ENCODE measurements at places on chromosomes 1 and 21.

DNA sequence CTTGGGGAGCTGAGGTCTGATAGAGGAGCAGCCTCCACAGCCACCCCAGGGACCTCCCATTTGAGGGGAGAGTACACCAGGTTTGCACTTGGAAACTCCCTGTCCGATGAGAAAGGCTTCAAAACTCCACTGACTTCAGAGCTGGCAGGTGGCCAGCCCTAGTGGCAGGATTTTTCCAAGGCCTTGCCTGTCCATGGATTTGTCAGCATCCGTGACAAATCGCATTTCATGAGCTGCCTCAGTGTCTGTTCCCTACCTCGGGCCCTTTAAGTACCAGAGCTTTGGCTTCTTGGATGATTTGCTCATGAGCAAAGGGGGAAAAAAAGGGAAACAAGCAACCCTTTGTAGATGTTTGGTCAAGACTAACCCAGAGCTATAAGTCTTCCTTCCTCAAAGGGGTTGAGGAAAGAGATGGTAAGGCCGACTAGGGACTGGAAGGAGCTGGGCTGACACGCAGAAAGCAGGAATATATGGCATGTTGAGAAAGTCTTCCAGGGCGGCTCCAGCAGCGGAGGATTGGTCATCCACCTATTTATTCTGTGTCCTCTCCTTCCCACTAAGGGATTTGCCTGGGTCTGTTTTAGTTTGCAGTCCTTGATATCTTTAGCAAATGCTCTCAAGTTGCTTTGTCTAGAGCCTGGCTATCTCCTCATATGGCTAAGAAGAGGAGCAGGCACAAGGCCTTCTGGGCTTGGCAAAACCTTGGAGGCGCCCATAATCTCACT is 2.7 kb upstream of the HSPG2 start:
- peak; percentile 86 for DNase-seq

GRCh38 chr1:1332774-1333480 is 1.8 kb downstream of the TAS1R3 start:
- no peak for DNase-seq

- DNase-seq = no peak
These were observed 4.6 kb downstream of the BECN2 start for GRCh38 chr1:241962153-241962552.

- DNase-seq = no peak
These were observed 40.6 kb upstream of the HHAT start for GRCh38 chr1:210288116-210288515.

DNA sequence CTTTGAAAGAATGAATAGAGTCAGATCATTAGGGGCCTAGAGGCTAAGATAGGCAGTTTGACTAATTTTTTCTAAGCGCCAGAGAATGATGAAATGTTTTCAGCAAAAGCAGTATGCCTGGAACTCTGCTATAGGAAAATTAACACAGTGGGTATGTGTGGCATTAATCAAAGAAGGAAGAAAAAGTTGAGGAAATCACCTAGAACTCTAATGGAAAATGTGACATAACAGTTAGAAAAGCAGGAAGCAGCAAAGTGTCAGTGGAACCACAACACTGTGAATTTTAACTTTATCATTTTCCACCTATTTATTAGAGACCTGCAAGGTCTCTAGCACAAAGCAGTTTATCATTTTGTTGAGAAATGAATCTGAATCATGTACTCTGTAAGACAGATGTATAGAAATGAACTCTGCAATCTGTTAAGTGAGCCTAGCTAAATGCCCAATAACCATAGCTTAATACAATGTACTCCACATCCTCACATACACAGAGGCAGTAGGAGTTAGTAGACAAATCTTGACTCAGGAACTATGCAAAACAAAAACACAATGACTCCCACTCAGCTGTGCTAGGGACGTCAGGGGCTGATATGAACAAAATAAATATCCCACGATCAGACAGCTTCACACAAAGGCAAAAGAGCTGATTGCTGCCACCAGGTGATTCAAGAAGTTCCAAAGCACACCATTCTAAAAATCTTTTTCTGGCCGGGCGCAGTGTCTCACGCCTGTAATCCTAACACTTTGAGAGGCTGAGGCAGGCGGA is 500.7 kb upstream of the NFIA start:
- no peak for DNase-seq

- peak; percentile 83 for DNase-seq
These were observed 94.6 kb downstream of the STUM start for GRCh38 chr1:226643177-226643576.

DNA sequence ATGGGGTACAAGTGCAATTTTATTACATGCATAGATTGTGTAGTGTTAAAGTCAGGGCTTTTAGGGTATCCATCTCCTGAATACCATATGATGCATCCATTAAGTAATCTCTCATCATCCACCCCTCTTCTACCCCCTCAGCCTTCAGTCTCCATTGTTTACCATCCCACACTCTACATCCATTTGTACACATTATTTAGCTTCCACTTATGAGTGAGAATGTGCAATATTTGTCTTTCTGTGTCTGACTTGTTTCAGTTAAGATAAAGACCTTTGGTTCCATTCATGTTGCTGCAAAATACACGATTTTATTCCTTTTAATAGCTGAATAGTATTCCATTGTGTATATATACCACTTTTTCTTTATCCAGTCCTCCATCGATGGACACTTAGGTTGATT is 222.5 kb upstream of the USP24 start:
- no peak for DNase-seq

DNA sequence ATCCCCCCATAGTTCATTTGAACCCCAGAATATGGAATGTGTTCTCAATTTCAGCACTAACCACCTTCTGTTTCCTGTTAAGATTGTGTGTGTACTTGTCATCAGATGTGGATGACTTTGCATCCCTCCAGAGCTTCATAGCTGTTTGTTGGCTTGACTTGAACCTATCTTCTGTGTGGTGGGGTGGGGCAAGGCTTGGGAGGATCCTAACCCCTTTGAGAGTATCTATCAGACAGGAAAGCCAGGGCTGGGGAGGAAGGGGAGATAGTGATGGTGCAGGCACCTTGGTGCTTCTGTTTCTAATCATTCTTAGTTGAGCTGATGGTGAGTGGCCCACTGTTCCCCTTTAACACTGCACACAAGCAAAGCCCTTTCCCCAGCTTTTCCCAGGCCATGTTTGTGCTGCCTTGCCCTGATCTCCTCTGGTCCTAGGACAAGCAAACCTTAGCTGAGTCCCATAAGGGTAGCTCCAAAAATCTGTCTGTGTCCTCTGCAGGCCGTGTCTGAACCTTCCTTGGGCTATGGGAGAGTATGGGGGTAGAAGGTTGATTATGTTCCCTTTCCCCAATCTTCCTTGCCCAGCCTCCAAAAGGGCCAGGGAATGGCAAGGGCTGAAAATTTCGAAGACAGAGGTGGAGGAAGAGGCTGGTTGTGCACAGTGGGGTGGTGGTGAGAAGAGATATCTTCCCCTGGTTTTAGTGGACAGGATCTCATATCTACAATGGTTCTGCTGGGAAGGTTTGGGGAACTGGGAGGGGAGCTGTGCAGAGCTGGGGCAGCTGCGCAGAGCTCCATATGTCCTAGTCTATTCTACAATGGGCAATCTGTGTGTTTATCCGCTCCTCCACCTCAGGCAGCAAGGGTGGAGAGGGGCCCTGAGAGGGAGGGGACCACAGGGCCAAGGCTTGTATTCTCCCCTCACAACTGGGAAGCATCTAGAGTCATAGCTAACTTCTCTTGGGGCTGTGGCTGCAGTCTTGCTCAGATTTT is 1.4 kb downstream of the NHLH1 start:
- DNase-seq = no peak

DNA sequence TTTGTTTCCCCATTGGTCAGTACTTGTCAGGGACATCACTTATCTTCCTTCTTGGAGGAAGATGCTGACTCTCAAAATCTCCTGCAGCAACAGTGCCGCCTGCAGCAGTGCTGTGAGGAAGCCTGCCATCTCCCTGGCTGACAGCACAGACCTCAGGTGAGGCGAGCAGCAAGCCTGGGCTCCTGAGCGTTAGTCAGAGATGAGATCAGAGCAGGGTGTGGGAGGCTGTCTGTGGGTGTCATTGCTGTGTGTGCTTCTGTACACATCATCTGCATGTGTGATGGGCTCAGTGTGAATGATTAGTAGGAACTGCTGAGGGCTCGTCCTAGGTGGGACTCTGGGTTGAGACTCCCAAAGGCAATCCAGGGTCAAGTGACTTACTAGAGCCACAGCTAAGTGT is 6.1 kb downstream of the STRIP1 start:
- DNase-seq = no peak

- DNase-seq = peak; percentile 71
These were observed 1.6 kb downstream of the DRAXIN start for GRCh38 chr1:11693024-11693590.

GRCh38 chr1:107363154-107363553 is 222.3 kb downstream of the NTNG1 start:
- DNase-seq = no peak

DNA sequence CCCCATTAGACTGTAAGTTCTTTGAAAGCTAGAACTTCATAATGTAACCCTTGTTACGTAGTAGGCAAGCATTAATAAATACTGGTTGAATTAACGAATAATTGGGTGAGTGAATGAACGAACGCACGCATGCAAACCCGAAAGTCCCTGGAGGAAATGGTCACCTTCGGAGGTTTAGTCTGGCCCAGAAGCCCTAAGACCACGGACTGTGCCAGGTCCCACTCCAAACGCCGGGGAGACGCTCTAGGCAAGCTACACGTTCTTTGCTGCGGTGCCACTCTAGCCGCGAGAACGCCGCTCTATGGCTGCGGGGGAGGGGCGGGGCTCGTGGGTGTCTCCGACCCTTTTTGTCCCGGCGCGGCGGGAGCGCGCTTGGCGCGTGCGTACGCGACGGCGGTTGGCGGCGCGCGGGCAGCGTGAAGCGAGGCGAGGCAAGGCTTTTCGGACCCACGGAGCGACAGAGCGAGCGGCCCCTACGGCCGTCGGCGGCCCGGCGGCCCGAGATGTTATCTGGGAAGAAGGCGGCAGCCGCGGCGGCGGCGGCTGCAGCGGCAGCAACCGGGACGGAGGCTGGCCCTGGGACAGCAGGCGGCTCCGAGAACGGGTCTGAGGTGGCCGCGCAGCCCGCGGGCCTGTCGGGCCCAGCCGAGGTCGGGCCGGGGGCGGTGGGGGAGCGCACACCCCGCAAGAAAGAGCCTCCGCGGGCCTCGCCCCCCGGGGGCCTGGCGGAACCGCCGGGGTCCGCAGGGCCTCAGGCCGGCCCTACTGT is at the start of gene KDM1A:
Gene KDM1A (plus strand): TSS at position 375 of the 769 bp plus-strand sequence. CDS start 129 bp downstream, at position 504.
- DNase-seq = peak; percentile 86

GRCh38 chr1:107926436-107927080 is 38.4 kb downstream of the VAV3 start:
- DNase-seq = peak; percentile 24

GRCh38 chr1:183270541-183271141 is 84.6 kb downstream of the LAMC2 start:
- DNase-seq = no peak

DNA sequence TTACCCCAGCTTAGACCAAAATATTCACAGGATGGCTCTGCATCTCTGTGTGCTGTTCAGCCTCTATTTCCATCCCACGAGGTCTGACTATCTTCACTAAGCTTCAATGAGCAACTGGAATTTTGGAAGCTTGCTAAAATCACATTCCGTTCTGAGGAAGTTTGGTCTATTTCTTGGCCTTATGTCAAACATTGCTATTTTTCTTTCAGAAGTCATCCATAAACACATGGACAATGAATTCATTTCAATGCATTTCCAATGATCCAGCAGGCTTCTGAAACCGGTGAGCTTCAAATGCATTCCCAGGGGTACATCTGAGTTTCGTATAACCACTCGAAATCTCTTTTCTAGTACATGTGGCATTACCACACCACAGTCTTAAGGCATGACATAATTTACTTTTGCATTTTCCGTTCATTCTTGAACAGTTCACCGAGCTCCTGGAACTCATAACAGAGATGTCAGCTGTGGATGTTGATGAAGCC is 294.1 kb upstream of the KAZN start:
- no peak for DNase-seq

- no peak for DNase-seq
These were observed 293.9 kb downstream of the SDCCAG8 start for GRCh38 chr1:243549791-243550190.

DNA sequence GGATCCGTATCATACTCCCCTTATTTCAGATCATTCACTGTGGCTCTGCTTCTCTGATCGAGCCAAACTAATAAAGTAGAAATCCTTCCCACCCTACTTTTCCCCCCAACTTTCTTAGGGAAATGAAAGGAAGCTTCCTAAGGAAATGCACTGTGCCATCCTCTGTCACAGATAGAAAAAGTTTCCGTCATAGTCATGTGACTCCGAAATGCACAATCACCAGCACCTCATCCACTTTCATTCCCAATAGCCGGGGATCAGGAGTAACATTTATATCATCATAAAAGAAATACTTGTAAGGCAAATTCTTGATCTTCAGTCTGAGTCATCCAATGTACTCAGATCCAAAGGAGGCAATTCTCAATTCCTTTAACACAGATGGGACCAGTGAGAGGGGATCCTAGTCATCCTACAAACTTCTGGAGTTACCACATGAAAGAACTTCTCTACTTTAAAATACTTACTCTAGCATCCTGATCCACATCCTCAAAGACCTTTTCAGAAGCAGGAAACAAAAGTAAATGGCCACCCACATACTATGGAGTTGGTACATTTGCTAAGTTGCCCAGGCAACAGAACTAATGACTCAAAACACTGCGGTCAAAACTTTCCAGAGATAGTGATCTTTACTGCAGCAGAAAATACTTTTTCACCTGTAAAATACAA is 97.8 kb upstream of the ZC3H11B start:
- no peak for DNase-seq

DNA sequence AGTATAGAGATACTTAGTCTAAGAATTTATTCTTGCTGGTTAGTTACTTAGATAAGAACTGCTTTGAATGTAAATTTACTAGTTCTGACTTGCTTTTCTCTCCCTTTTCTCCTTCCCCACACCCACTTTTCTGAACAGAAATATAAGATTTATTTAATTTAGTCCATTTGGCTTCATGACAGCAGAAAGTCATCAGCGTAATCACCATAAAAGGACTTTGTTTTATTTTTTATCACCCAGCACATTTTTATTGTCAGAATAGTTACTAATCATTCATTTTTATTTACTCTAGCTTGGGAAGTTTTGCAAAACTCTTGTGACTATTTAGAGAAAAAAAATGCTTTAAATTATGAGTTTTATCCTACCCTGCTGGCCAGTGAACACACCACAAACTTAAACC is 197.2 kb downstream of the CHRM3 start:
- DNase-seq = no peak

DNA sequence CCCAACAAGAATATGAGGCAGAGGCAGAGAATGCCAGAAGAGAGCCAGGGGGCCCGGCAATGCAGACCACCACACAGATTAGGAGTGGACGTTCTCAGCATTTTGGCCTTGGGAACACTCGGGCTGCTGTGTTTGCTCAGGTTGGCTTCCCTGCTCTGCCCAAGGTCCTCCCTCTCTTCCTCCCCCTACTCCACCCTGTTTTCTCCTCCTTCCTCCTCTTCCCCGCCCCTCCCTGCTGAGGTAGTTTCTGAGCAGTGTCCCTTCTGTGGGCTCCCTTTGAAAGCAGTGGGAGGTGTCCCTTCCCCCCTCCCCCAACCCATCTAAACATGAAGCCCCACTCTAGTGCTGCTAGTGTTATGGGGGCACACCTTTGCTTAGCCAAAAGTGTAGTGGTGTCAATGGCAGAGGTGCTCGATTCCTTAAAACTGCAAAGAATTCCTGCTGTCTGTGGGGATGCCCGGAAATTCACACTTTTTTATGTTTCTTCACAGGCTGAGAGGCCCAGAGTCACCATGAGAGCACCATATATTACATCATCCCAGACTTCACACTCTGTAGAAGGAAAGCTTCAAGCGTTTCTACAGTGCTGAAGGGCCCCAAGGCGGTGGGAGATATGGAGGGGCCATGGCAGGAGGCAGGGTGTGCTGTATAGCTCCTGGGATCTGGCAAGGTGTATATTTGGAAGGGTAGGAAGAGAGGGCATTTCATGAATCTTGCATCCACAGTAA is at the start of gene HHIPL2:
Gene HHIPL2 (minus strand): TSS at position 161 of the 728 bp plus-strand sequence. CDS start 60 bp downstream, at position 101.
- no peak for DNase-seq

GRCh38 chr1:204296431-204296988 is 63.2 kb downstream of the PLEKHA6 start:
- no peak for DNase-seq

Measured in bone marrow (tissue), 2 donors.